ENCODE measurements at places on chromosomes 5 and 9.

- DNase-seq = no peak
Observed at GRCh38 chr9:6790866-6791265, 33.1 kb downstream of the KDM4C start.

GRCh38 chr5:38556599-38557307 is at the start of gene LIFR:
LIFR (minus strand) TSS chr5:38556646; CDS start chr5:38530647, 25,999 bp downstream.
- DNase-seq = peak; percentile 88

GRCh38 chr5:120942596-120943350 is 478.7 kb downstream of the PRR16 start:
- no peak for DNase-seq

DNA sequence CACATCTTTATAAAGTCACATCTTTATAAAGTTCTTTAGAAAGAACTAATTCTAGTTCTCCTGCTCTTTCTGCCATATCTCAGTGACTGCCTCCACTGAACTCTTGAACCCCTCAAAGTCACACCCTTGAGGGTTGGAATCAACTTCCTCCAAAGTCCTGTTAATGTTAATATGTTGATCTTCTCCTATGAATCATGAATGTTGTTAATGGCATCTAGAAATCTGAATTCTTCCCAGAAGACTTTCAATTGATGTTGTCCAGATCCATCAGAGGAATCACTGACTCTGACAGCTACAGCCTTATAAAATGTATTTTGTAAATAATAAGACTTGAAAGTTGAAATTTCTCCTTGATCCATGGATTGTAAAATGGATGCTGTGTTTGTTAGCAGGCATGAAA is 213.4 kb downstream of the COX7C start:
- no peak for DNase-seq

DNA sequence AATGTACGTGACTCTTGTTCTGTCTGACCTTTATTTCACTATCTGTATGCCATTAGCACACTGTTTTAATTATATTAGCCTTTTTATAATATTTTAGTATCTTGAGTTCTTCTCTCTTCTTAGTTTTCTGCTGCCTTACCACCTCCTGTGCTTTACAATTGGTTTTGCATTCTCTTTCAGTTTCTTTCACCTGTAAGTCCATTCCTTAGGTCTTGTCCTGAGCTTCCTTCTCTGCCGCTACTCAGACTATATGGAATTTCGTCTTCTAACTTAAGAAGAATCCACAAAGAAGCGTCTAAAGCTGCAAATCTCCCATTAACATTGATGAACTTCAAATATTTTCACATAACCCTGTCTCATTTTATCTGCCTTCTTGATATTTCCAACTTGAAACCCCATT is 642.9 kb downstream of the MAT2B start:
- DNase-seq = no peak

DNA sequence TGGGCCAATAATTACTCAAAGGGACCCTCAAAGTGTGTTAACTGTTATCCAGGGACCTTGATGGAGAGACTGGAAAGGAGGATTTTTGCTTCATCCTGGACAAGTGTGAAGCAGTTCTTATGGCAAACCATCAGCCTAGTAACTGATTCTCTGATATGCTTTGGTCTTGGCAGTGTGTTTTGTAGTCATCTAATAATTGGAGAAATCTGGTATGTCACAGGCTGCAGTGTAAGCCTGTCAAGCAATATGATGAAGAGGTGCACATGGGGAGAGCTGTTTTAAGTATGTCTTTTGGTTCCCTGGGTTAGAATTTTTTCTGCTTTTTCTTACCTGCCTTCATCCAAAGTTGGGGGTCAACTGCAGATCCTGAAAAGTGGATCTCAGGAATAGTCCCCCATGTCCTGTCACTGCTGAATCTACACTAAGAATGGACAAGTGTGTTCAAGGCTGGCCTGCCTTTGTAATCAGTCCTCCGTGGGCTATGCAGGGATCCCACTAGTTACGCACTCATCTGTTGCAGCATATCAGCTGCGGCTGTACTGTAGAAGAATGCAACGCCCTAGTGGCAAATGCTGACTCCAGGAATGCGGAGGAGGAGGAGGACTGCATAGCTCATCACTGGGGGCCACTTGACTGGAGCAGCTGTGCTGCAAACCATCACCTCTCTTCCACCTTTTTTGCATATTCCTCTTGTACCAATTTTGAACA is 1.9 kb downstream of the SPTAN1 start:
- DNase-seq = peak; percentile 37

DNA sequence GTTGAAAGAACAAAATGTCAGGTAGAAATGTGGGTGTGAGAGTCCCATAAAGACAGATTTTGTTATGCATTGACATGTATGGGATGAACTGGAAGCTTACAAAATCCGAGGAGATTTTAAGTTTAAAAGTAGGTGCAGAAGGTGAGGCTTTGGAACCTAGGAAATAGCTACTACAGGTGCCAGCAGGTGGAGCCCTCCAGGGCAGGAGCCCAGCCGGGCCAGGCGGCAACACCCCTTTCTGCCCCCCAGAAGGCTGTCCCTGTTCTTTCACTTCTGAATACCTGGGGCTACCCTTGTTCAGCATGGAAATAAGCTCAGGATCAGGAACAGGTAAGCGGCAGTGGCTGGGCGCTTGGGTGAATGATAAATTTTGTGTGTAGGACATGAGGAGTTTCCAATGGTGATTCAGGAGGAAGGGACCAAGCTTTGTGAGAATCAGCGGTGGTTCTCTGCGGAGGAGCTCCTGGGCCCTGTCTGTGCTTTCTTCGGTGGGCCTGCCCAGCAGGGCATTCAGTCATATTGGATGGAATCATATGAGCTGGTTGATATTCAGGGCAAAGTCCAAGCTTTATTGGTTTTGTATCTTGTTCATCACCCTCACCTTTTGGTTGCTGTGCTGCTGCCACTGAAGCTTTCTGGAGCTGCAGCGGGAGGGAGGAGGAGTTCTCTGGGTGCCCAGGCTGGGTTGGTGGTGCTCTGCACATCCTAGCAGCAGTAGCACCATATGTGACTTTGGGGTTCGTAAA is 12.3 kb downstream of the PCBD2 start:
- no peak for DNase-seq

- peak; percentile 39 for DNase-seq
Observed at GRCh38 chr5:181190711-181191525, 14.1 kb downstream of the TRIM7 start.

DNA sequence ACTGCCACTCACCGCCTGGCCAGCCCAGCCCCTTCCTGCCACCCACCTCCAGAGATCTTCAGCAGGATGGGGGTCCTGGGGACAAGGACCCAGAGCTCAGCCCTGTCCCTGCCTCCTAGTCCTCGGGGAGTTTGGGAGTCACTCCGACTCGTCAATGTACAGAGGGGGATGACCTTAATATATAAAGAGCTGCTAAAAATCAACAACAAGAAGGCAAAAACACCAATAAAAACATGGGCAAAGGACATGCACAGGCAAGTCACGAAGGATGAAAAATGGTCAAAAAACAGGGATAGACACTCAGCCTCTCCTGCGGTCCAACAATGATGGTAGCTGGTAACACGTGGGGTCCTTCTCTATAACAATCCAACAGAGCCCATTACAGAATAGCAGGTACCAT is 4.7 kb upstream of the ASB6 start:
- no peak for DNase-seq

GRCh38 chr5:117246424-117246823 is 671.8 kb upstream of the SEMA6A start:
- no peak for DNase-seq

DNA sequence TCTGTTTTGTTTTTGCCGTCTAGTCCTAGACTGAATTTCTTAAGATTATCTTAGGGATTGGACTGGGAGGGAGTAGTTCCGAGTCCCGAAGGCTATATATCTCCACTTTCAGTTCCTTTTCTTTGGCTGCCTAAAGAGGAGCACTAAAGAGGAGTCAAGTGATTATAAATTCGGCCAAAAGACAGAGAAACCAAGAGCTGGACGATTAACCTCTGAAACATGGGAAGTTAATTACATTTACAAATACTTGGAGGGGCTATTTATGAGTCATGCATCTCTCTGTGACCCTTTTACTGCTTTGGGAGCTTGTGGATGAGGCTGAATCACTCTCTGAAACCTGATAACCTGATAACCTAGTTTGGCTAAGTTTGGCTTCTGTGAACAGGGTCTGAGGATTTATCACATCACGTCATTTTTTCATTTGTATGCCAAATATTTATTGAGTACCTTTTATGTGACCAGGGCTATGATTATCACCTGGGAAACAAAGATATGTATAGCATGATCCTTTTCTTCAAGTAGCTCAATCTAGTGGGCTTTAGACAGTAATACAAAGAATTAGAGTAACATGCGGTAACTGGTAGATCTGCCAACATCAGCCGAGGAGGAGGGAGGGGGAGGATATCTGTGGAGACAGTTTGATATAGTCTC is 180.9 kb downstream of the CD180 start:
- DNase-seq = no peak

DNA sequence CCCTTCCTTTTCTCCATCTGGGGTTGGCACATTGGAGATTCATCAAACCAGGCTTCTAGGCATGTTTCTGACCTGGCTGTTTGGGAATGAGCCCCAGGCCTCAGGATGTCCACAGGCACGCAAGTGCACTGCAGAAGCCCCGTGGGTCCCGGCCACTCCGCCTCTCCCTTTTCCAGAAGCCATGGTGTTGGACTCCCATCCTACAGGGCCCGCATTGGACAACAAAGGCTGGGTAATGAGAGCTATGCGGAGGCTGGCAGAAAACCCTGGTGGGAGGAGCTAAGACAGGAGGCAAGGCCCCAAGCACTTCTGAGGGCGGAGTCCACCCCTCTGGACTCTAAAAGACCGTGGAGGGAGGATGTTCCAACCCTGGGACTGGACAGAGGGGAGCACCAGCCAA is 160.6 kb downstream of the OLFM1 start:
- no peak for DNase-seq

GRCh38 chr5:9124071-9124470 is 421.8 kb downstream of the SEMA5A start:
- no peak for DNase-seq

GRCh38 chr5:157860898-157861890 is 2.2 kb upstream of the CLINT1 start:
- no peak for DNase-seq

DNA sequence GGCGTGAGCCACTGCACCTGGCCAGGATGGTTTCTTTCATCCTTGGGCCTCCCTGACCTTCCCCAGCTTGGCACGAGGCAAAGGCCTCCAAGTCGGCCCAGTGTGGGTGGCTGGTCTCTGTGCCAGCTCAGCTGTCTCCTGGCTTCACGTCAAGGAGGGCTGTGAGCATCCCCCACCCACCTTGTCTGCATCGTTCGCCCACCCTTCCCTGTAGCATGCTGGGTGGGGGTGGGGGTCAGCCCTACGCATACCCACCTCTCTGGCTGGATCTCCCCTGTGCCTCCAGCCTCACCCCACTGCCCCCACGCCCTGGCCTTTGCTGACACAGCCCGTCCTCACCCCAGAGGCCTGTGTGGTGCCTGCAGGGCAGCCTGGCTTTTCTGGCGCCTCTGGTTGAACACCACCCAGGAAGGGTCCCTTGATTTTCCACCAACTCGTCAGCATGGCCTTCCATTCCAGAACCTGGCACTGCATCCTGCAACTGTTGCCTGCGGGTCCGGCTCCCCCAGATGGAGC is 8.8 kb upstream of the WDR5 start:
- no peak for DNase-seq

GRCh38 chr5:151743530-151743929 is 14.9 kb downstream of the ATOX1 start:
- no peak for DNase-seq

GRCh38 chr5:34699155-34700077 is 43.3 kb downstream of the RAI14 start:
- DNase-seq = no peak

DNA sequence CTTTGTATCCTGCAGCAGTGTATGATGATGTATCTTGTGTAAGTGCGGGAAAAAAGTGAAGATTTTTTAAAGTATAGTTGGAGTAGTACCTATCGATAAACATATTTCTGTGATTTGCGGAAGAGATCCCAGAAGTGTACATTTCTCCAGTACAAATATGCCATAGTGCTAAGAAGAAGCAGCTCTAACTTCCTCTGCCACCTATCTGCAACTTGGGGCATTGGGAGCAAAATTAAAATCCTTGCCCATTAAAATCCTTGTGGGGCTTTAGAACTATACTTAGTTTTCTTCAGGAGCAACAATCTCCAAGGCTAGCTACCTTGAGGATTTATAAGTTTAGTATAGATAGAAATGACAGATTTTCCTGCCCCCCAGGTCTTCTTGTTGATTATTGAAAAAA is 123.7 kb downstream of the VCAN start:
- no peak for DNase-seq

DNA sequence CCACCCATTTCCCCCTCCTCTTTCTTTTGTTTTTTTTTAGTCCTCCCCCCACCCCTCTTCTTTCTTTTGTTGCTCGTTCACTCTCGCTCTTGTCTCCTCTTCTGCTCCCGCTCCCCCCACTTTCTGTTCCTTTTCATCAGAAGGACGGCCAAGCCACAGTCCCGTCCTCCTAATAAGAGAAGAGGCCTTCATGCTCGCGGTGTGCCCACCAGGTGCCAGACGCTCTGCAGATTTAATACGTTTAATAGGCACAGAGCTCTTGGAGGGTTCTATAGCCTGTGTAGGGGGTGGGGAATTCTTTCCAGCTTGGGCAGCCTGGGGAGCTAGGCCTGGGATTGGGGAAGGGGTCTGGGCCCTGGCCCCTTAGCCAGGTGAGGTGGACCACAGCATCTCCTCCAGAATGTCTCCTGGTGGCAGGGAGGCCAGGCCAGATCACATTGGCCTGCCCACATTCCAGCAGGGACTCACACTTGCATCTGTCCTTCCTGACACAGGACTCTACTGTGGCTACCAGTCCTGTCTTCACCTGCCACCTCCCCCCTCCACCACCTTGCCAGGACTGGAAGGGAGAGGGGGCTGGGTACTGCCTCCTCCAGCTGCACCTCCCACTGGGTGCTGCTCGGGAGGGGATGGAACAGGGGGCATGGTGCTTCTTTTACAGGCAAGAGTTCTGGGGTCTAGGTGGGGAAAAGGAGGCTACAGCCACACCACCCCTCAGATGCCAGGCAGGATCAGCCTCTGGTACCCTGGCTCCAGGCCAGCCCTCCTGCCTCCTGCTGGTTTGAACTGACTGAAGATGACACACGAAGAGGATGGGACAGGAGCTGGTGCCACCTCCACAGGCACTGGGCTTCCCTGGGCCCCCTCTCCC is 6.1 kb upstream of the BARX1 start:
- DNase-seq = no peak

GRCh38 chr5:36070687-36071571 is 4.2 kb upstream of the UGT3A2 start:
- DNase-seq = no peak

GRCh38 chr5:199950-200645 is 8.8 kb downstream of the LRRC14B start:
- DNase-seq = no peak

GRCh38 chr9:36609306-36609705 is 36.6 kb downstream of the MELK start:
- DNase-seq = no peak

DNA sequence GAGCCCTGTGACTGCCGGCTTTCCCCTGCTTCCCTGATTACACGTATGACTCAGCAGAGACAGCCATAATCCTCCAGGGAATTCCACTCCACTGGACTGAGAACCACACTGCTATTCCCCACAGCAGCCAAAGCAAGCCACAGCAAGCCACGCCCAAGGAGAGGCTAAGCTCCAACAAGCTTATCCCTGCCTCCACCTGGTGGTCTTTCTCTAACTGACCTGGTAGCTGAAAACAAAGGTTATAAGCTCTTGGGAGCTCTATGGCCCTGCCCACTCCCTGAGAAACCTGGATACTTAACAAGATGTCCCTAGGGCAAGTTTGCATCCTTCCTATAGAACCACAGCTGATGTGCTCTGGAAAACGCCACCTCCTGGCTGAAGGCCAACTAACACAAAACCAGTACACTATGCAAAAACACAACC is 613.7 kb upstream of the CDH18 start:
- DNase-seq = no peak

GRCh38 chr9:114287763-114288192 is 35.1 kb upstream of the ORM1 start:
- no peak for DNase-seq

Measured in cerebellum (tissue), 4 donors.